ENCODE measurements at places on chromosomes 7 and 10.

DNA sequence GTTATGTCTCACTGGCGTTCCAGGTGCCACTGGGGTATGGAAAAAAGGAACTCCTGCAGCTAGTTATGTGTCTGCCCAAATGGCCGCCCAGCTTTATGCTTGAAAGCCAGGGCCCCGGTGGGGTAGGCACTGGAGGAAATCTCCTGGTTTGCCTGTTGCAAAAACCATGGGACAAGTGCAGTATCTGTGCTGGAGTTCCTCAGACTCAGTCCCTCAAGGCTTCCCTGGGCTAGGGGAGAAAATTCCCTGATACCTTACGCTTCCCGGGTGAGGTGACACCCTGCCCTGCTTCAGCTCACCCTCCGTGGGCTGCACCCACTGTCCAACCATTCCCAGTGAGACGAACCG is 90.3 kb upstream of the CDK6 start:
- DNase-seq, result no peak

GRCh38 chr7:33750177-33750576 is 155.2 kb upstream of the BMPER start:
- no peak for DNase-seq

DNA sequence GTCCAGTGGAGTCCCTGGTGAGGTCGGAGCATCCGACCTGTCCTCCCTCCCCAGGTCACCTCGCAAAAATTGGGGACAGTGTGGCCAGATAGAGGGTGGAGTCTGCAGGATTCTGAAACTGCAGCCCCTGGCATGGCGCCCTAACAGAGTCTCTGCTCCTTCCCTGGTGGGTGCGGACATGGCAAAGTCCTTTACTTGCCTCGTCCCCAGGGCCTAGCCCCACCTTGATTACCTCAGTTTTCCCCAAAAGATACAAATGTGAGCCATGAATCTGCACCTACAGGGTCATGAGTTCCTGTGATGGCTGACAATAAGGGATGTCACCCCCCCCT is 47.7 kb downstream of the NPVF start:
- no peak for DNase-seq

- no peak for DNase-seq
Observed at GRCh38 chr10:95457319-95457886, 103.8 kb downstream of the SORBS1 start.

DNA sequence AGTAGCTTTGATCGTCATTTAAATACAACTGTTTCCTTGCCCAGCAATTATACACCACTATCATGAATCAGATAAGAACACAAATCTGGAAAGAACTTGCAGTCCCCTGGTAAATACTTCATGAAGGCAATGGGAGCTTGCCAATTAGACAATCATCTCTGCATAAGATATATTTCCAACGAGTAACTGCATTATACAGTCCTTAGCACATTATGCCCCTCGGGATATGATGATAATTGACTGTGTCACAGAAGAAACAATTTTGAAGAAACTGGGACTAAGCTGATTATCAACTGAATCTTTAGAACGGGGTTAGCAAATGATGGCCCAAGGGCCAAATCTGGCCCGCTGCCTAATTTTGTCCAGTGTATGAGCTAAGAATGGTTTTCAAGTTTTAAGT is 155.7 kb downstream of the TRIL start:
- DNase-seq, result no peak

DNA sequence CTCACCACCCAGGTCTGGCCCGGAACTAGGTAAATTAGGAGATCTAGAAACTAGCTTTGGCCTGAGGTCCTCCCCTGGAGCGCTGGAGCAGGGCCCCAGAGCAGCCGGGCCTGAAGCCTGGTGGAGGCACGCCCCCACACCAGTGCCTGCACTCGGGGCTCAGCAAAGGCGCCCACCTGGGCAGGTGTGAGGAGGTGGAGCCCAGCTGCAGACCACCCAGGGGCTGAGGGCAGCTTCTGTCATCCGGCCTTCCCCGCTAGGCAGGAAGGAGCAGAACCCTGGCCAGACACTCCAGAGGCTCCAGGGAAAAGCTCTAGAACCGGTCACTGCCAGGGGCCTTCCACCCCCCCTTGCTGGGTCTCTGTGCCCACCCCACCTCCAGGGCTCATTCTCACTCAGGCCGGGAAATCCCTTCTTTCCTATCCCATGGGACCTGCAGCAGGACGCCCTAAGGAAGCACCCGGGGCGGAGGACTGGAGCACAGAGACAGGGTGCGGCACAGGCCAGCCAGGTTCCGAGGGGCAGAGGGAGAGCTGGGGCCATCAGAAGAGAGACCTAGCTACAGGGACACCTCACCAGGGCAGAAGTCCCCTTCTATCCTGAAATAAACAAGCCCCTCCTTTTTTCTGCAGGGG is 161.2 kb downstream of the NRF1 start:
- DNase-seq, result no peak

GRCh38 chr7:37216156-37216852 is 232.4 kb downstream of the ELMO1 start:
- DNase-seq, result no peak

DNA sequence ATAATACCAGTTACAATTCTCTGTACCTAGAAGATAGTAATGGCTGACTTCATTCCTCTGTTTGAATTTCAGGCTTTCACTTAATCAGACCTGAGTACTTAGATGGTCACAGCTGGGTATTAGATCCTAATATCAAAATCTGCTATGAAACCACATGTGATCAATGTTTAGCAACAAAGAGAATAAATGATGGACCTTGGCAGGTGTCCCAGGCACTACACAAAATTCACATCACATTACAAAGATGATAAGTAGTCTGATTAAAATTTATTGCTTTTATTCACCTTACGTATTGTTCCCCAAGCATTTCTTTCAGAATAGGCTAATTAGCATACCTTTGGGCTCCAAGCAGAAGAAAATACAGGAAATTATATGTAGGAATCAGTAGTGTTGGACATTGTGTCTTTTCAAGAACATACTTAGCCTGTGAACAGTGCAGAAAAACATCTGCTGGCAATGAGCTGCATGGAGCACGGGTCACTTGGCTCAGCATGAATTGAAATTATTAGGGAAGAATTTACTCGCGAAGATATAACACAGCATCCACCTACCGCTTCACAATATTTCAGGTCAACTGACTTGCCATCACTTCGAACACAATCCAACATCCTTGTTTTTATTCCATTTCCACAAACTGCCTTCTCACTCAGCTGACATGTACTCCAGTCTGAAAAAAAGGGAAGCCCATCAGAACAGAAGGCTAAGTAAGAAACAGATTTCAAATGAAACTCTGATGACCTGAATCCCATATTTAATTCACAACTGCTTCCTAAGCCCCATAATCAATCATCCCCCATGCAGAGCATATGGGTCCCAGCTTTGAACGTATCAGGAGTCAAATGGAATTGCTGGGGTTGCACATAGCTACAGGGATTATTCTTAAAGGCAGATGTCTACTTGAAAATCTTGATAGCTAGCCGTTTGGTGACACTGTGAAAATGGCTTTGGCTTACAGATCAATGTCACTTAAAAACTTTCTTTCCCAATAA is 421.0 kb downstream of the THSD7A start:
- no peak for DNase-seq
